ENCODE measurements at places on chromosomes 6 and 20.
A peak's percentile ranks its signal among the peaks of the same experiment; 100 is the strongest.

GRCh38 chr20:62975251-62975760 lies 22.8 kb downstream of the SLC17A9 start:
- DNase-seq = no peak

- no peak for DNase-seq
These were observed 52.9 kb upstream of the SIRPG start for GRCh38 chr20:1710484-1710883.

DNA sequence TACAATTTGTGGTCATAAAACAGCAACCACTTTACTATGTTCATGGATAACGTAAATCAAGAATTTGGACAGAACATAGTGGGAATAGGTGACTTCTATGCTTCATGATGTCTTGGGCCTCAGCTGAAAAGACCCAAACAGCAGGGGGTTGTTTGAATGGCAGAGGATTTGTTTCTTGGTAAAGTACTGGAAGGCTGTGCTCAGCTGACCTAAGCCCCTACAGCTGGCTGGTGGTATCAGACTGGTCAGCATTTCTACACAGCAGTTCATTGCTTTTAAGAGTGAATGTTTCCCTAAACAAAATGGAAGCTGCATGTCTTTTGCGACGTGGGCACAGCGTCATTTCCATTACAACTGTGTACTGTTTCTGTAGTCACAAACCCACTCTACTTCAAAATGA lies 148.5 kb upstream of the DEFB112 start:
- DNase-seq = no peak

DNA sequence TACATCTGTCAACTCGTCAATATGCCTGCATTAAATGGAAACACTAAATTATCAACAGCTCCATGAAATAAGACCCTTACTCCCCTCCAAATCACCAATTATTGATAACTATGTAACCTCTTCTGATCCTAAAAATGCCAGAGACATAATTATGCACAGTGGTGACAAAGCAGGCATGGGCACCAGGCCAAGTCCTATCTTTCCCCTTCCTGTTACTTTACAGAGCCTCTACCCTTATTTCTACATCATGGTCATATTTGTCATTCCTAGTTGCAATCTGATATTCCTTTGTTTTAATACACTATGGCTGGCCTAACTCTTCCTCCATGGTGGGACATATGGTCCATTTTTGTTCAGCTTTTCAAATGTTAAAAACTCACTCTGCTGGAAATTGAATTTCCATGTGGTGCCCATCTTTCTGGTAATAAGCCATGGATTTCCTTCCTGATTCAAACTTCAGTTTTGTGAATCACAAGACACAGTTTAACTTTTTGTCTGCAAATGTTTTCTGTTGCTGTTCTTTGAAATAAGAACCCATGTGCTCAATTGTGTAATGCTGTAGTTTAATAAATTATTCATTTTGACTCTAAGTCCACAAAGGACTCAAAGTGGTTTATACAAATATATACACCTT lies 41.8 kb upstream of the ARFGEF2 start:
- DNase-seq = peak; percentile 9

- peak; percentile 91 for DNase-seq
These were observed 208.8 kb downstream of the ARHGAP18 start for GRCh38 chr6:129500958-129501739.

- no peak for DNase-seq
These were observed 9.0 kb upstream of the PRDM1 start for GRCh38 chr6:106077170-106077569.

- no peak for DNase-seq
These were observed 17.5 kb downstream of the MPC1 start for GRCh38 chr6:166365221-166365620.

DNA sequence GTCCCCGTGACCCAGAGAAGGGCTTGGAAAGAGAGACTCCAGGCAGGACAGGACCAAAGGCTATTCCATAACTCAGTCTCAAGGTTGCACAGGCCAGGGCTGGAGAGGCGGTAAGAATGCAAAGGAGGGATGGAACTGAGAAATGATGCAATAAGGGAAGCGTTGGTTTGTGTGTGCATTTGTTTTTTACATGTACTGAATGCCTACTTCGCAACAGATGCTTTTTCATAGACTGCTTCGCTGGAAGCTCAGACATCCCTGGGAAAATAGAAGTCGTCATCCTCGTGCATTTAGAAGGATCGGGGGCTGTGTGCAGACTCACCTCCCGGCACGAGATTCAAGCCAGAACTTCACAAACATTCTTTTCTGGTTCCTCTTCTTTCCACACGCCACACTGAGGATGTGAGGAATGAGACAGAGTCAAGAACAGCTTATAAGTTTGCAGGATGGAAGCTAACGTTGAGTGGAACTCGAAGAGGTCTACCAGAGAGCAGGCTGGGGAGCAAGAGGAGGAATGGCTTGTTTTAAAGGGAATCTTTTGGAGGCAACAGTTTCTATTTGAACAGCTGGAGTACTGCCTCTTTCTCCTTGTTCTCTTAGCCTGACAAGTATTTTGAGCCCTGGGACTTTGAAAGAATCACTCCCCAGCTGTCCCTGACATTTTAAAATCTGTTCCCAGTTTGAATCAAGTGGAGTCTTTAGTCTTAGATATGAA lies 19.3 kb upstream of the LY86 start:
- no peak for DNase-seq

DNA sequence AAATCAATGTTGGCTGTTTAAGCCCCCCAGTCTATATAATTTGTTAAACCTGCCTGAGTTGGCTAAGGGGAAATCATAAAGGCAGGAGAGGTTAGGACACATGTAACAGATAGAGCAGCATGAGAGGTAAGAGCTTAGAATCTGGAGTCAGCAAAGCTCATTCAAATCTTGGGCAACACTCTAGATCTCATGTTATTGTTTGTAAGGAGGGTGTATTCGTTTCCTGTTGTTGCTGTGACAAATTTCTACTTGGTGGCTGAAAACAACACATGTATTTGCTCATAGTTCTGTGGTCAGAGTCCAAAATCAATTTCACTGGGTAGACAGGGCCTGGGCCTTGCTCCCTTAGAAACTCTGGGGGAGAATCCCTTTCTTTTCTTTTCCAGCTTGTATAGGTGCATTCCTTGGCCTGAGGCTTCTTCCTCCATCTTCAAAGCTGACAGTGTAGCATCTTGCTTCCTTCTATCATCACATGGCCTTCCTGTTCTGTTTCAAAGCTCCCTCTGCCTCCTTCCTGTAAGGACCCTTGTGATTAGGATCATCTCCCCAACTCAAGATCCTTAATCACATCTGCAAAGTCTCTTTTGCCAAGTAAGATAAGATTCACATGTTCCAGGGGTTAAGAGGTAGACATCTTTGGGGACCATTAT lies 4.4 kb downstream of the LY86 start:
- no peak for DNase-seq

DNA sequence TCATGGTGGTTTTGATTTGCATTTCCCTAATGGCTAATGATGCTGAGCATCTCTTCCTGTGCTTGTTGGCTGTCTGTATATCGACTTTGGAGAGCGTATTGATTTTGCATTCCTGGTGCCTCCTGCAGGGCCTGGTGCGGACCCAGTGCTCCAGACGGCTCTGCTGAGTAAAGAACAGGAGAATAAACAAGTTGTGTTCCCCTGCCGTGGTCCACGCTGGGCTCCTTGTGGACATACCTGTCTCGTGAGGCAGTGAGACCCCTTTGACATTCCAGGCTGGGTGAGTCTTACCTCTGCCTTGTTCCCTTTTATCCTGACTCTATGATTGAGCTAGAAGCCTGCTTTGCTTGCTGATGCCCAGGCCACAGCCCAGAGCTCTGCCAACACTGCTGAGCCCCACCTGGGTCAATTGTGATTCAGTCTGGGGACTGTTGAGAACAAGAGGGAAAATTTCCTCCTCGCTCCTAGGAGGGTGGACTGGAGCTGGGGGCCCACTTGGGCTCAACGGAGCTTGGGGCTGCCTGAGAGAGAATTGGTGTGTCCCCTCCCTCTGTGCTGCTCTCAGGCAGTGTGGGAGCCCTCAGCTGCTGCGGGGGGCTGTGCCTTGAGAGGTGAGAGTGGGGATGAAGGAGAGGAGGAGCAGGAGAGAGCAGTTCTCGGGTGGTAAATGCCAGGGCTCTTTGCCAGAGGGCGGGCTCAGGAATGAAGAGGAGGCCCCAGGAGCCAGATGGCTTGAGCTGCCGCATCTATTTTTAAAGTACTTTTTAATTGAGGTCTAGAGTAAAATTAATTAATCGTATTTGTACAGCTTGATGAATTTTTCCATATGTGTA lies 43.7 kb upstream of the PMEPA1 start:
- DNase-seq = no peak

DNA sequence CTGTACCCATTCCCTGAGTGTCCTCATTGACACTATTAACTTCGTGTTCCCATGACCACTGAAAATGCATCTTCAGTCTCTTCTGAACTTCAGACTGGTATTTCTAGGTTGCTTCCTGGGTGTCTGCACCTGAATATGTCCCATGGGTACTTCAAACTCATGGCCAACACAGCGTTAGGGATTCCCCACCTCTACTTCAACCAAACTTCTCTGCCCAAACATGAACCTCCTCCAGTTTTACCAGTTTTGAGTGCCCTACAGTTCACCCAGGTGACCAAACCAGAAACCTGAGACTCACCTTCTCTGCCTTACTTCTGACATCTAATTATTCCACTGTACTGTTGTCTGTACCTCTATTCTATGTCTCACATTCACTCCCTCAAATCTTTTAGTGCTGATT lies 99.5 kb upstream of the SUPT3H start:
- no peak for DNase-seq

- no peak for DNase-seq
These were observed 38.3 kb upstream of the TMX4 start for GRCh38 chr20:8057871-8058270.

DNA sequence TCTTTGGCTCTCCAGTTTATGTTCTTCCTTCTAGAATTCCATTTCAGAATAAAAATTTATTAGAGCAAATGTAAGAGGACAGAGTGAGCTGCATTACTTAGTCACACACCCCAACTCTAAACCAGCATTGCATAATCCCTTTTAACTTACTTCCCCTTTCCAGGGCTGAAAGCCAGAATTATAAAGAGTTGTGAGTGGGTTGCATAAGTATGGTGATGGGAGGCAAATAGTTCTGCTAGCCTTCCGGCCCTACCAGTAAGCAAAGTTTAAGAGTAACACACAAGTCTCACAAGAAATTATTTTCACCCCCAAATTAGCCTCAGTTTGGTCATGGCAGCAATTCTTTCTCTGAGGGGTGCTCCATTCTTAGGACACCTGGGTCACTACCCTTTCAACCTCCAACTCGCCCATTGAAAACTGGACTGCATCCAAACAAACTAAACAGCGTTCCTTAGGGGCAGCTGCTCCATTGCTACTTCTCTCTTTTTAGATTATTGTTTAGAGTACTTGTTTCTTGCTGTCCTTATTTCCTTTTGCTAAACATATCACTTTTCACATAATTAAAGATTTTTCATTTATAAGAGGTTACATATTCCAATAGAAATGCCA lies 1.6 kb downstream of the KIAA0408 start:
- peak; percentile 81 for DNase-seq

- no peak for DNase-seq
These were observed 4.0 kb upstream of the FOXS1 start for GRCh38 chr20:31849306-31849930.

DNA sequence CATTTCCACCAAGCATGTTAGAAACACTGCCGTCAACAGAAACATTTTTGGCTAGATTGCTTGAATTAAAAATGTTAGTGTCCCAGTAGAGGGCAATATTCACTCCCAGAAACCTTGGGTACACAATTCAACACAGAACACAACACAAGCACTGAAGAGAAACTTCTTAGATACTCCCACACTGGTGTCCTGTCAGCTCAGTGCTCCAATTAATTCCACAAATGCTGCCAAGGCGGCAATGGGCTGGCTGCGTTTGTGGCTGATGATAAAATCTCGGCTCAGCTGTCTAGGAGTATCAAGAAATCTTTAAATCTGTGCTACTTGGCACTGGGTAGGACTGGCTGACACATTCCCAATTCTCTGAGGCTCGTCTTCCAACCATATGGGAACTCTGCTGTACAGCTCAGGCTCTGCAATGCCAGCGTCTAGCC lies 39.3 kb downstream of the BEND3 start:
- DNase-seq = no peak

All from fibroblast of skin of left quadriceps (primary cell).